ENCODE measurements at places on chromosomes 1 and 21. TPM values are rescaled to one million over a fixed set of nuclear protein-coding genes. Genes with fewer than 3 reads are reported as not detected.

GRCh38 chr21:45499970-45500577 lies 42.2 kb downstream of the SLC19A1 start:
- no peak for DNase-seq

DNA sequence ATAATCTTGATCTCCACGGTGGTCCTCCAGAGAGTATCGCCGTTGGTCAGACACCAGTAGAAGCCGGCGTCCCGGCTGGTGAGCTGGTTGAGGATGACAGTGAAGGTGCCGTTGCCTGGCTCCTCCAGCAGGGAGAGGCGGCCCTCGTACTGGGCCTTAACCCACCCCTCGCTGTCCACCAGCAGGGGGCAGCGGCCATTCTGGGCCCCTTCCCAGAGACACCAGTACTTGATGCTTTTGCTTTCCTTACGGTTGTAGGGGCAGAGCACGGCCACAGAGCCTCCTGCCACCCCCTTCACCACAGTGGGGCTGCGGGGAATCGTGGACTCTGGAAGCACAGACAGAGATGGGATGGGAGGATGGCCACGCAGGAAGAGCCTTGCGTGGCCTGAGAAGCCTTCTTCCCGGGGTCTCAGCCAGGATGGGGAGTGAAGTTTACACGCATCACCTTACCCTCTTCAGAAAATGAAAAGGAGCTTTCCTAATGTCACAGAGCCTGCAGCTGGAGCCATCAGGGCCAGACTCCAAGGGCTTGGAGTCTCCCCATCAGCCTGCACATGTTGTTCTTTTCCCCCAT lies 10.7 kb downstream of the PIGR start:
- no peak for DNase-seq

DNA sequence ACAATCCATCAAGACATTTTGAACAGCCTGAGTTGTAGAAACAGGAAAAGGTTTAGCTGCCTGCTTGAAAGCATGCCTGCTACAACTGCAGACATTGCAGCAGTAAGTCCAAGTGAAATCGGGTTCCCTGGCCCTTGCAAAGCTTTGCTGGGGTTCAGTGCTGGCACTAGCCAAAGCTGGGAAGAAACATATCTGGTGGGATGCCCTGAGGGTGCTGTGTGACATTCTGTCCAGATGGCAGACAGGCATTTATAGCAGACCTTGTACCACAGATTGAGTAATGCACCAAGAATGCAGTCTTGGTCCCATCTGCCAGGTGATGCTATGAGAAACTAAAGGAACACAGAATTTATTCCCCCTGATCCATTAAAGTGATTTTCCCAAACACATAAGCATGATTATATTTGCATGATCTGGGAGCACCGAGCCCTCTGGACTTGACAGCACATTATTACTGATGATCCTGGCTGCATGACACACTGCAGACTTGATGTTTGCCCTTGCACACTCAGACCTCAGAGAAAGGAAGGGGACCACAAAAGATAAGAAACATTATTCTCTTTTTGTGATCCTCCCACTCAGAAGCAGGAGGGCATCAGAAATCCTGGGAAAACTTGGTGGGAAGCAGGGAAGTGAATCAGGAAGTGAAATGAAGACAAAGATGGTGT lies 223.7 kb upstream of the FAM78B start:
- no peak for DNase-seq

GRCh38 chr1:198929961-198930599 lies 291.2 kb downstream of the PTPRC start:
- DNase-seq: no peak

DNA sequence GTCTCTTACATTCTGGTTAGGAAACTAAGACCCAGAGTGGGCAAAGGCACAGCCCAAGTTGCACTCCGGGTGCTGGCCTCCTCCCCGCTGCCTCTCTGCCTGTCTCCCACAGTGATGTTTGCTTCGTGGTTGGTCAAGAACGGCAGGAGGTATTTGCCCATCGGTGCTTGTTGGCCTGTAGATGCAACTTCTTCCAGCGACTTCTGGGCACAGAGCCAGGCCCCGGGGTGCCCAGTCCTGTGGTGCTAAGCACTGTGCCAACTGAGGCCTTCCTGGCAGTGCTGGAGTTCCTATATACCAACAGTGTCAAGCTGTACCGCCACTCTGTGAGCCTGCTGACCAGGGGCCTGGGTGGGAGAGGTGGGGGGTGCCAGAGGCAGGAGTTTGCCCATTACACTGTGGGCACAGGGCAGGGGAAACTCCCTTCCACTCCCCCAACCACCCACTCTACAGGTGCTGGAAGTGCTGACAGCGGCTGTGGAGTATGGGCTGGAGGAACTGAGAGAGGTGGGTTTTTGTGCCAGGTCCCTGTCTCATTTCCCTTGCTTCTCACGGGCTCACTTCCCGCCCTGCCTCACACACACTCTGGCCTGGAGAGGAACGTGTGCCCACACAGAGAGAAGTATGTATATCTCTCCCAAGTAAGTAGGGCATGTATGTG lies 1.9 kb downstream of the BTBD19 start:
- no peak for DNase-seq

- no peak for DNase-seq
Measured at GRCh38 chr1:181353526-181353925, 129.8 kb upstream of the CACNA1E start.

DNA sequence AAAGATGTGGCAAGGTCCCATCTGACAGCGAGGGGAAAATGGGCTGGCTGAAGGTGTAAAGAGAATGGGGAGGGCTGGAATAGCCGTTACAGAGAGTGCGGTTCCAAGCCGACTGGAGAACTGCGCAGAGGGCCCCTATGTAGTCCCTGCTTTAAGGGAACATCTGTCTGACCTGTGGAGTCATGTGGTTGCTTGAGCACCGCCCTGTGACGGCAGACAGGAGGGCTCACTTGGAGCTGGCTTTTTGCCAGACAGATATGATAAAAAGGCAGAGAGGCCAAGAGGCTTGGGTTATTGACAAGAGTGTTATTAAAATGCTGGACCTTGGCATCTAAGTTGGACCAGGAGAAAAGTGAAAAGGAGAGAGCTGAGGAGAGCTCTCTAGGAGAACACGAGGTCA lies 5.9 kb upstream of the PTPRF start:
- no peak for DNase-seq

DNA sequence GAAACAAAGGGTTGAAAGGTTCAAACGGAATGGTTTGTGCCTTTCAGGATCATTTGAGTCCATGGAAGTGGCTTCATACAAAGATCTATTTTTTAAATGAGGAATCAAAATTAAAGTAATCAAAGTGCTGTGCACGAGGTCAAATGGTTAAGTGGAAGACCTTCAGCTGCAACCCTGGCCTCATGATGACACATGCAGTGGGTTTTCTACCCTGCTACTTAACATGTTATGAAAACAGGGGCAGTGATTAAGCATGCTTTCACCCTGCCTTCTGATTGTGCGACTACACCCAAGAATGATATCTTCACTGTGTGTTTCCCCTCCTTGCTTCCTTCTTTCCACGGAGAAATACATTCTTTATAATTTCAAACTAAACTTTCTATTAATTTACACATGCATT lies 604.2 kb downstream of the LRRIQ3 start:
- DNase-seq: no peak

DNA sequence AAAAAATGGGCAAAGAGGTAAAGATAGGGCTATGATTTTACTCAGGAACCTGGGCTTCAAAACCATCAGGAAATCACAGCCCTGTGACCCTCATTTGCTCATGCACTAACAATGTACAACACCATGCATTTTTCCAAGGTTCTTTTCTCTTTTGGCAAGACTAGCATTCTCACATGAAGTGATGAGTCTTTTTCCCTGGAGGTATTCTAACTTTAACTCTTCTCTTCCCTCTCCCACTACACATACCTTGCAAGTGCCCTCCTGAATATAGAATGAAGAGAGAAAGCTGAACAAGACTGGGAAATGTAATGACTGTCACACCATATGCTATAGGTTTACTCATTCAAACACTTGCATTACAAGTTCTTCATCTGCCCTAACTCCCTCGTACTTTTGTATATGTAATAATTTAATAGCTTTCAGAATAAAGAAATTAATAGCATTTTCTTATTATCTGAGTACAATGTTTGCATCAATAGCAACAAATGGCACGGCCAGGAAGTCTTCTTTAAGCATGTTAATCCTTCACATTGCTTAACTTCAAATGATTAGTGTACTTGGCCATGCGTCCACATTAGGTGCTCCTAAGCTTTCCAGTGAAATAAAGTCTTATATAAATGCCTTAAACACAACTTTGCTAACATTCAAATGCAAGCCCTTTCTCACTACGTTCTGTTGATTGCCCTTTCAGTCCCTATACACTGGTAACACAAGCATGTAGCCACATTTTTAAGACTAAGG lies 1.8 kb downstream of the NIBAN1 start:
- no peak for DNase-seq

LAMC1 gene
- 279 TPM for total RNA-seq

TMEM69 gene
- 24.7 TPM for total RNA-seq

IVL gene
- 2.7 TPM for total RNA-seq

CFHR2 gene
- not detected for total RNA-seq

LCE1E gene
- total RNA-seq: not detected

CAMK2N1 gene
- total RNA-seq: 17.1 TPM
